ENCODE measurements at places on chromosomes 1 and 21. TPM values are rescaled to one million over a fixed set of nuclear protein-coding genes. Genes with fewer than 3 reads are reported as not detected.

PGLYRP3 gene
- polyA plus RNA-seq = not detected

OR6K3 gene
- not detected for polyA plus RNA-seq

TRIM62 gene
- 4.5 TPM for polyA plus RNA-seq

DHCR24 gene
- polyA plus RNA-seq = not detected

DNA sequence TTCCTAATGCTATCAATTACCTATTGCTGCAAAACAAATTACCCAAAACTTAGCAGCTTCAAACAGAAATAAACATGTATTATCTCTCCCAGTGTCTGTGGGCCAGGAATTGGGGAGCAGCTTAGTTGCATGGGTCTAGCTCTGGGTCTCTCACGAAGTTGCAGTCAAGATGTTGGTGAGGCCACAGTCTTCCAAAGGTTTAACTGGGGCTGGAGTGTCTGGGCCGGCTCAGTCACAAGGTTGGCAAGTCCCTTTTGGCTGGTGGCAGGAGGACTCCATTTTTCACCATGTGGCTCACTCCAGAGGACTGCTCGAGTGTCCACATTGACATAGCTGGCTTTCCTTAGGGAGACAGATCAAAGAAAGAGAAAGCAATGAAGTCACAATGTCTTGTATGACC is 5.0 kb upstream of the LRP8 start:
- DNase-seq = no peak

GRCh38 chr1:114153261-114154145 is at the start of gene SYT6:
Gene SYT6, minus strand, starts transcription at chr1:114153869. Its CDS starts 97 bp downstream, at chr1:114153772.
- DNase-seq = peak; percentile 7

- no peak for DNase-seq
Observed at GRCh38 chr1:108016451-108016920, 51.5 kb upstream of the VAV3 start.

- DNase-seq = no peak
Observed at GRCh38 chr21:18000981-18001686, 182.0 kb upstream of the C21orf91 start.

GRCh38 chr21:41664881-41665765 is 101.7 kb downstream of the RIPK4 start:
- DNase-seq = no peak

- DNase-seq = no peak
Observed at GRCh38 chr1:204650911-204651570, 34.5 kb downstream of the LRRN2 start.

DNA sequence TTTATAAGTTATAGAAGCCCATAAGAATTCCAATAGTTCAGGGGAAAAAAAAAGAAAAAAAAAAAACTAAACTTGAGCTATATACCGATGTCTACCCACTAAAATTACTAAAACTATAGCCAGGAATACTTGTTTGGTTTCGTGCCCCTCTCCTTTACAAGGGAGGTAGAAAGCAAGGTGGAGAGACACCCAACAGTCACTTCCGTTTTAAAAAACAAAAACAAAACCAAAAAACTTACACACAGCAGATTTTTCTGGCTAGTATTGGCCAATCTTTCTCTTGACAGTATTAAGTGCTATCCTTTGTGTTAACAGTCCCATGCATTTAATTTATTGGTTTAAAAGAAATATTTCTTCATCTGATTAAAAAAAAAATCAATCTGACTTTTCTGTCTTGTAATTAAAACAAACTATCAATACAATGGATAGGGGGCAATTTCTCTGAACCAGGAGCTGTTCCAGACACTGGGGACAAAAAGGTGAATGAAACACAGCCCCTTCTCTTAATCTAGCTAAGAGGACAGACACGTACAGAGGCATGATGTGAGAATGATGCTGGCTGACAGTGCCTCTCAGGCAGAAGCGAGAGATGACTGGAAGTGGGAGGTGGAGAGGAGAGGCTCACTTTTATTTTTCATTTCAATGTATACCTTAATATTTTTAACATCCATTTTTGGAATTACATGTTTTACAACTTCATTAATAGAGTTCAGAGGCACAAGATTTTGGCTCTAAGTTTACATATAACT is 214.8 kb downstream of the RERE start:
- DNase-seq = no peak
